ENCODE measurements at places on chromosomes 12 and 14. TPM values are rescaled to one million over a fixed set of nuclear protein-coding genes. Genes with fewer than 3 reads are reported as not detected.

Gene PIWIL1
- total RNA-seq, result not detected

Gene KLRB1
- not detected for total RNA-seq

Gene SPATA7
- total RNA-seq, result 6.0 TPM

Gene SPTB
- total RNA-seq, result 2.7 TPM

Gene FSCB
- total RNA-seq, result not detected

Gene BICDL1
- 26.9 TPM for total RNA-seq

Gene IFT43
- total RNA-seq, result 17.0 TPM

Gene RGS6
- 0.63 TPM for total RNA-seq

Gene LRFN5
- total RNA-seq, result 5.4 TPM

Gene NRXN3
- 4.1 TPM for total RNA-seq

Gene ALX1
- 0.80 TPM for total RNA-seq

Gene GPX2
- 0.30 TPM for total RNA-seq
